ENCODE measurements at places on chromosomes 7 and 10. TPM values are rescaled to one million over a fixed set of nuclear protein-coding genes. Genes with fewer than 3 reads are reported as not detected.

Gene STRIP2
- polyA plus RNA-seq, result not detected

Gene TRPV5
- polyA plus RNA-seq, result not detected

Gene NXPH1
- polyA plus RNA-seq, result not detected

Gene NEBL
- not detected for polyA plus RNA-seq

Gene EIF3B
- 89.1 TPM for polyA plus RNA-seq

Gene FKBP6
- polyA plus RNA-seq, result not detected

Gene EGR2
- polyA plus RNA-seq, result 10.3 TPM

Gene OPN1SW
- not detected for polyA plus RNA-seq

Gene C7orf33
- polyA plus RNA-seq, result not detected
